ENCODE measurements at places on chromosomes 2 and 18.

GRCh38 chr2:106183101-106183696 lies 10.9 kb downstream of the UXS1 start:
- no peak for DNase-seq

GRCh38 chr2:176854062-176854461 lies 358.5 kb upstream of the HNRNPA3 start:
- no peak for DNase-seq

DNA sequence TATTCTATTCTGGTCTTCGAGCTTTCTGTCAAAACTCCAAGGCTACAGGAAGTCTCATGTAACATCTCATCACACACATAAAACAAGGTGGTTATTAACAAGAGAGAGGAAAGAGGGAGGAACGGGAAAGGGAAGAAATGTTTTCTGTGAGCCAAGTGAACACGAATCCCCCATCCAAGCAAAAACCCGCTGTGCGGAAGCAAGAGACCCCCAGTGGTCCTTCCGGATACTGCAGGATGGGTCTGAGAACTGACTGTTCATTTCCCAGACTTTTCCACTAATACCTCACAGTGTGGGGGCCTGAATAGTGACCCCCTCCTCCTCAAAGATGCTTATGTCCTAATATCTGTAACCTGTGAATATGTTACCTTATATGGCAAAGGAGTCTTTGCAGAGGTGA lies 19.0 kb upstream of the DIPK1C start:
- no peak for DNase-seq

DNA sequence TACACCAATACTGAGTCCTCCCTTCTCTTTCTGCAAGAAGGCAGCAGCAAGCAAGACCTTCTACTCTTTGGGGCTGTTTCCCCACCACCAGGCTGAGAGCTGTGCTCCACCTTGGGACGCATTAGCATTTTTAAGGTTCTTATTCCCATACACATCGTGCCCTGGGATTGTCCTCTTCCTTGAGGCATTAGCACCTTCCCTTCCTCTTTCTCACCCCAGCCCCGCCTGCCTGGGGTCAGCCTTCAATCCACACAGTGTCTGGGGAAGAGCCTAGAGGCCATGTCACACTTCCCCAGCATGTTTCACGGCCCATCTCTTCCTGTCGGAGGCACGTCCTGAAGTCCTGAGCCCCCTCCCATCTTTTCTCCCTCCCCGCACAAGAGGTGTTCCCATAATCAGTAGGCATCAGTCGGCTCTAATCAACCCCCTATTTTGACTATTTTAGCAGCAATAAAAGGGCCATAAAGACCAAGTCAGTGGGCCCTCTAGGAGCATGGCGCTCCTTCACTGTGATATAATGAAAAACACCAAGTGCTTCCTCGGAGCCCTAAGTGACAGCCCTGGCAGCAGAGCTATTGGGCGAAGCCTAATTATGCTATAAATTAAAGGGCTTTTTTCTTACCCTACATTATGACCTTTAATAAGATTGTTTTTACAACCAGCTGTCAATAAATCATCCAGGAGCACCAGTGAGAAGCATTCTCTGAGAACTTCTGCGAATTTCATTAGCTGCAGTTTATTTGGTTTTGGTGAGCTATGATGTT lies 55.0 kb upstream of the PKDCC start:
- DNase-seq = no peak

GRCh38 chr2:26630235-26630634 lies 10.9 kb downstream of the CIB4 start:
- DNase-seq = no peak

Measured in SHP77 (cell line).